ENCODE measurements at places on chromosomes 7 and 10.

- DNase-seq = no peak
Observed at GRCh38 chr10:119336599-119336998, 129.2 kb downstream of the GRK5 start.

GRCh38 chr7:100546129-100546925 is 7.3 kb downstream of the AGFG2 start:
- no peak for DNase-seq

DNA sequence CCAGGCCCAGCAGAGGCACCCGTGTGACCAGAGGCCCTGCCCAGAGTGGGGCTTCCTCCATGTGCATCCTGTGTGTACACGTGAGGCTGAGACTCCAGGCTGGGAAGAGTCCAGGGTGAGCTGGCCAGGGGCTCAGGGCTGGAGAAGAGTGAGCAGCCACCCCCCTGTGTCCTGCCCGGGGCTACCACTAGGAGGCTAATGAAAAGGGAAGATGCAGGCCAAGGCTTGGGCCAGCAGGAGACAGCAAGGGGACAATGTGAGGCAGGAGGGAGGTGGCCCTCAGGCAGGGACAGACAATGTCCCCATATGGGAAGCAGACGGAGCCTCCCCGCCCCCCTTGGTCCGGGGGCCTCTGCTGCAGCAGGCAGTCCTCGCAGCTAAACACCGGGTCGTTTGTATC is 102.0 kb downstream of the HIF1AN start:
- no peak for DNase-seq

DNA sequence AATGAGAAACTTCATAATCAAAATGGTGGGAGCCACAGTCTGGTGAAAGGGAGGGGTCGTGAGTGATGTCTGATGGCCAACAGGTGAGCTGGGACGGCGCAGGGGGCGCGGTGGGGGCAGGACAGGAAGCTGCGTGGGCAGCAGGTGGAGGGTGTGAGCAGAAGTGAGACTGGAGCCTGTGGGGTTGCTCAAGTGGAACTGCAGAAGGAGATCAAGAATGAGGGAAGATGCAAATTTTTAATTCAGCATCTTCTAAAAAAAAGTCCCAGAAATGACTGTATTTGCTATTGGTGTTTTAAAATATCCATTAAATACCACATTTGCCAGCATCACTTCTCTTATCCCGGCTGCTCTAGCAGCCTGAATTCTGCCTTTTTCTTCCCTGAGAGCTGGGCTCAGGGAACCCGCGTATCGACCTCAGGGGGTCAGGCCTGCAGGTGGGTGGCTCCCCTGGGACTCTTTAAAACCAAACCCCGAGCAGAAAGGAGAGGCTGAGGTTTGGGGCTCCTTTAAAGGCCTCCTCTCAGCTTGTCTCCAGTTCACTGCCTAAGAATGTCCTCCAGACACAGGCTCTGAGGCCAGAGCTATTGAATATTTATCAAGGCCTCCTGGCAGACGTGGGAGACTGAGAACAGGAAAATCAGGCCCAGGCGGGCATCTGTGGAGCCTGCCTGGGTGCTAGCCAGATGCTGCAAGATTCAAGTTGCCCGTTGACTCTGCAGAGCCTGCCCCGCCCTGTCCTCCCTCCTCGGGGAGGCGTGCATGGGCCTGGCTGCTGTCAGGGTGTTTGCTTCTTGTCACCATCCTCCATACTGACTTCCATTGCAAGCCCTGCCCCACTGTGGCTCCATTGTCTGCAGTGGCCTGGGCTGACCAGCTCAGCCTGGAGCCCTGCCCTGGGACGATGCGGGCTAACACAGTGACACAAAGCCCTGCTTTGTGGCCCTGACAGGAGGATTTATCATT is 53.9 kb downstream of the SYPL1 start:
- DNase-seq = no peak

- no peak for DNase-seq
Observed at GRCh38 chr7:7214398-7215347, 32.3 kb downstream of the C1GALT1 start.

- no peak for DNase-seq
Observed at GRCh38 chr7:133947458-133948254, 179.5 kb upstream of the LRGUK start.

DNA sequence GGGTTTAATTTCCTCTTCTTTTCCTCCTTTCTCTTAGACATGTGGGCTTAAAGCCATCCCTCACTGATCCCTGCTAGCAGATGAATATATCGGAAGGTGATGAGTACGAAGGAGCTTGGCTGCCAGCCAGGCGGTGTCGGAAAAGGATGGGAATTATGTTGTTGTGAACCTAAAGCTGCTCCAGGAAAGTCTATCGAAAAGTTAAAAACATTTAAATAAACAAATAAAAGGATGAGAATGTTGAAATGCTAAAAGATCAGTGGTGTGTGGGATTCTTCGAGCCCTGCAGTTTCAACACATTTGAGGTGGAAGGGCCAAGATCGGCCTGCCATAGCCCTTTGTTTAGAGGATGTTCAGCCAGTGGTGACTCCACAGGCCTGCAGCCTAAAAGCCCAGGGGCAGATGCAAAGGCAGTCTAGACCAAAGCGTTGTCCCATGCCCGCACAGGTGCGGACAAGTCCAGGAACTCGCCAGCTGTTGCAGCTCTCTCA is 107.9 kb downstream of the JCAD start:
- DNase-seq = no peak

GRCh38 chr7:96526496-96526895 is 183.2 kb downstream of the SEM1 start:
- no peak for DNase-seq

Data from stimulated activated CD8-positive, alpha-beta memory T cell treated with anti-CD3 and anti-CD28 coated beads, Interleukin-4, amount 100 ng/mL, for 1 hour (primary cell).